ENCODE measurements at places on chromosomes 16 and 17.

DNA sequence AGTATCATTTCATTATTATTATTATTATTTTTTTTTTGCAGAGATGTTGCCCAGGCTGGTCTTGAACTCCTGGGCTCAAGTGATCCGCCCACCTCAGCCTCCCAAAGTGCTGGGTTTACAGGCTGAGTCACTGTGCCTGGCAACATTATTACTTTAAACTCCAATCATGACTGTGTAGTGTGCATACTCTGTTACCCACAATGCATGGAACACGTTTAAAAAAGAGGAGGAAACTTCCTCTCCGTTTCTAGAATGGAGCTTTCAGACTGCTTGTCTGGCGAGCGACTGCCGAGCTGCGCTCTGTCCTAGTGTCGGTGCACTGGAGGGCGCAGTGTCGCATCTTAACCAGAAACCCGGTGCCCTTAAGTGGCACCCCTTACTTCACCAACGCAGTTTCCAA lies 22.1 kb upstream of the FASN start:
- no peak for DNase-seq

GRCh38 chr17:28862561-28862960 lies 7.7 kb downstream of the ERAL1 start:
- no peak for DNase-seq

DNA sequence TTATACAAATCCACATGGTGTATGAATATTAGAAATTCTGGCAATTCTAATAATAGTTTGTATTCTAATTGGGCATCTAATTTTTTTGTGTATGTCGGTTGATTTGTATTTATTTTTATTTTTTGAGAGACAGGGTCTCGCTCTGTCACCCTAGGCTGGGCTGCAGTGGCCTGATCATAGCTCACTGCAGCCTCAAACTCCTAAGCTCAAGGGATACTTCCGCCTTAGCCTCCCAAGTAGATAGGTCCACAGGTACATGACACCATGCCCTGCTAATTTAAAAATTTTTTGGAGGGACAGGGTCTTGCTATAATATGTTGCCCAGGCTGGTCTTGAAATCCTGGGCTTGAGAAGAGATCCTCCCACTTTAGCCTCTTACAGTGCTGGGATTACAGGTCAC lies 104.6 kb downstream of the TRIM37 start:
- no peak for DNase-seq

DNA sequence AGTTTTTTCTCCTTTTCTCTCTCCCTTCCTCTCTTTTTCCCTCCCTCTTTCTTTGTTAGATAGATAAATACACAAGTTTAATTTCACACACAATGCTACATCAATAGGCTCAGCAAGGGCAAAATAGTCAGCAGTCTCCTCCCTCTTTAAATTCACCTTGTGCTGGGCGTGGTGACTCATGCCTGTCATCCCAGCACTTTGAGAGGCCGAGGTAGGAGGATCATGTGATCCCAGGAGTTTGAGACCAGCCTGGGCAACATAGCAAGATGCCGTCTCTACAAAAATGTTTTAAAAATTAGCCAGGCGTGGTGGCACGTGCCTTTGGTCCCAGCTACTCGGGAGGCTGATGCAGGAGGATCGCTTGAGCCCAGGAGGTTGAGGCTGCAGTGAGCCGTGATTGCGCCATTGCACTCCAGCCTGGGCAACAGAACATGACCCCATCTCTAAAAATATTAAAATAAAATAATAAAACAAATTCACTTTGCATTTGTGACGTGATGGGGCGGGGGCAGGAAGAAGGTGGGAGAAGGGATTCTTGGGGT lies 27.4 kb downstream of the IL21R start:
- no peak for DNase-seq

GRCh38 chr16:3115561-3115960 lies 3.2 kb downstream of the ZNF205 start:
- no peak for DNase-seq

DNA sequence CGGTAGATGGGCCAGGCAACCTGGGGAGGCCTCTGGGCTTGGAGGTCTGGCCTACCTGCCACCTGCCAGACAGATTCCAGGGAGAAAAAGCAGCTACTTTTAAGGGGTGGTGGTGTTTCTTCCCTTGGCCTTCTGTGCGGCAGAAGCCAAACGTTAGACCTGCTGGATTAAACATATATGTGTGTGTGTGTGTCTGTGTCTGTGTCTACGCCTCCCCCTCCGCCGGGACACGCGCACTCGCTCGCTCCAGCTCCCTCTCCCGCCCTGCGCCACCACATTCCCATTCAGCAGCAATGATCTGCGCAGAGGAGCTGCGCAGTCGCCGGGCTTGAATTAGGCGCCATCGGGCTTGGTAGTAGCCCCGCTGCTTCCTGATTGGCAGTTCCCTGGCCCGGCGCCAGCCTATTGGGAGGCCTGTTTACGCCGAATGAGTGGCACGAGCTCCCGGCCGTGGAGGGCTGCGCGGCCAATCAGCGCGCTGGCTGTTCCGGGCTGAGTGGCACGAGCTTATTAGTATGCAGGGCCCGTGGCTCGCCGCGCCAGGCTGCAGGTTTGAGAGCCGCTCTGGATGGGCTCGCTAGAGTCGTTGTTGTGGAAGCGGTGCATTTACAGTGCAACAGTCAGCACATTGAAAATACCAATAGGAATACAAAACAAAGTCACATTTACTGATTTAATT lies at the start of gene BAHCC1:
Gene BAHCC1 (plus strand): TSS at position 537 of the 679 bp plus-strand sequence. CDS start 4,283 bp downstream, outside the sequence.
- DNase-seq, result peak; percentile 77

DNA sequence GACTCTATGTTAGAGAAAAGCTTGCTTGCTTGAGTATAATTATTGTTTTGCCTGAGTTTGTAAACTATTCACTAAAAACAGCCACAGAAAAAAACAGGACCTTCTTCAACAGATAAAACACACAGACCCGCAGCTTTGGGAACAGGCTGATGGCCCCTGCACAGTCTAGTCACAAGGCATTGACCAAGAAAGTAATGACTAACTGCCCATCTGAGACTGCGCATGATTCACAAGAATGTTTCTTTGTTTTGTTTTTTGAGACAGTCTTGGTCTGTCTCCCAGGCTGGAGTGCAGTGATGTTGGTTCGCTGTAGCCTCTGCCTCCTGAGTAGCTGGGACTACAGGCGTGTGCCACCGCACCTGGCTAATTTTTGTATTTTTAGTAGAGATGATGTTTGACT lies 2.8 kb upstream of the ZKSCAN2 start:
- DNase-seq, result no peak

- DNase-seq, result no peak
Observed at GRCh38 chr17:64216338-64217248, 46.5 kb downstream of the TEX2 start.

- no peak for DNase-seq
Observed at GRCh38 chr16:66292241-66292935, 74.1 kb upstream of the CDH5 start.

GRCh38 chr17:8793649-8794048 lies 5.5 kb downstream of the MFSD6L start:
- DNase-seq, result no peak

- no peak for DNase-seq
Observed at GRCh38 chr16:59899940-59900339, 1165.8 kb upstream of the GOT2 start.

DNA sequence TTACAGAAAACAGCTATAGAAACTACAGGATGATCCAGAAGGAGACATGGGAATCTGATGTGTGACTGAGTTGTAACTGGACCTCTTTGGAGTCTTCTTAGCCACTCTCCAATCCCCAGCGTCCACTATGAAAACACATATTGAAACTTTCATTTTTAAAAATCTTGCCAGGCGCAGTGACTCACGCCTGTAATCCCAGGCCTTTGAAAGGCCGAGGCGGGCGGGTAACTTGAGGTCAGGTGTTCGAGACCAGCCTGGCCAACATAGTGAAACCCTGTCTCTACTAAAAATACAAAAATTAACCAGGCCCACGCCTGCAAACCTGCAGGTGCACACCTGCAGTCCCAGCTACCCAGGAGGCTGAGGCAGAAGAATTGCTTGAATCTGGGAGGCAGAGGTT lies 53.3 kb downstream of the HIC1 start:
- DNase-seq, result no peak

DNA sequence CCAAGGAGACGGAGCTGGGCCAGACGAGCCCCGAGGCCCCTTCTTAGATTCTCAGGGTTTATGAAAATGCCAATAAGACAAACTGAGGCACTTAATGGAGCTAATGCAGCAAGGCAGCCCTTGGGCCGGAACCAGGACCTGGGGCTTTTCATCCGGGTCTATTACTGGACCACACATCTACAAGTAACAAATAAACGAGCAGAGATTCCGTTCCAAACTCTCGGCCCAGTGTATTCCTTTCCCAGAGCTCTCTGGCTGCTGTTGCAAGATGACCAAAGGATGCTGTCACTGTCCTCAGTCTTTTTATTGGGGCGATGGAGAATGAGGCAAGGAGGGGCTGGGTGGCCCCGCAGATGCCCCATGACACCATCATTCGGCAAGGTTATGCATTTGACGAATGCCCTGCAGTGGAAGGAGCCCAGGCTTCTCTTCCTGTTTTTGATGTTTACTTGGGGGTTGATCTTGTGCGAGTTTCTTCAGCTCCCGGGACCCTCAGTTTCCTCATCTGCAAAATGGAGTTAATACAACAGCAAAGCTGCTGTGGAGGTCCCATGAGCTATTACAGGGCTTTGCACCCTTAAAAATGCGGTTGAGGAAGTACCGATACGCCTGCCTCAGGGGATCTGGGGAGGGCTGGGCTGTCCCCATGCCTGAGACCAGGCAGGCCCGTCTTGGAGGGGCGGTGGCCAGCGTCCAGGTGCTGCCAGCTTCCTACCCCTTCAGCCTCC lies 1.1 kb upstream of the NTN1 start:
- DNase-seq, result no peak

GRCh38 chr17:73281928-73282327 lies 20.2 kb upstream of the CPSF4L start:
- no peak for DNase-seq

DNA sequence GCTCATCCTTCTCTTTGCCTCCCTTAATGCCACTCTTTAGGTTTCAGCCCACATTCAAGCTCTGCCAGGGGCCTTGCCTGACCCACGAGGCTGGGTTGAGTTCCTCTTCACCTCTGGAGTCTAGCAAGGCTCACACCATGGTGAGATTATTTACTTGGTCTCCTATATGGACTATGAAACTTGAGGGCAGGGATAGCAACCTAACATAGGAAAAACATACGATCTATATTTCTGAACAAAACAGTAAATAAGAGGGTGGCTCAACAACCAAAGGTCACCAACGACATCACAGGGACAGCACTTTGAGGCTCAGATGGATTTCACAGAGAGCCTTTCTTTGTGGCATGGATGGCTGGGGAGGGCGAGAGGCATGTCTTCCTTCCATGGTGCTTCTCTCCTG lies 197.0 kb downstream of the MAF start:
- no peak for DNase-seq

- DNase-seq, result peak; percentile 9
Observed at GRCh38 chr17:61750656-61751055, 112.7 kb downstream of the BRIP1 start.

DNA sequence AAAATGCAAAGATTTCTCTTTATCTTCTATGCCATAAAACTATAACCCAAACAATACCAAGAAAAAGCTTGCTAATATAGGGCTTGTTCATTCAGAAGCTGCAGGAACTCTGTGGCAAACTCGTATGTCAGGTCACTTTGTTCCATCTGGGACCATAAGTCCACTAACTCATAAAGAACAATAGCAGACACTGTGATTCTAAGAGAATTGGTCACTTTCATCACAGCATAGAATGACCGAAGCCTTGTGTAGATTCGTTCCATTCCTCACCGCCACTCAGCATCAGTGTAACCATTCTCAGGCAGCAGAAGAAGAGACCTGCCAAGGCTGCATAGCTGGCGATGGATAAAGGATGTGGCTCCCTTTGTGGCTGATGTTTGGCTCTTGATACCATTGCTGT lies 30.3 kb upstream of the VAT1L start:
- no peak for DNase-seq

GRCh38 chr17:50681263-50682200 lies 26.2 kb downstream of the ANKRD40 start:
- DNase-seq, result no peak
